Spleen (tissue), 13 donors: ENCODE measurements at places on chromosomes 1 and 21. TPM values are rescaled to one million over a fixed set of nuclear protein-coding genes. Genes with fewer than 3 reads are reported as not detected.

DNA sequence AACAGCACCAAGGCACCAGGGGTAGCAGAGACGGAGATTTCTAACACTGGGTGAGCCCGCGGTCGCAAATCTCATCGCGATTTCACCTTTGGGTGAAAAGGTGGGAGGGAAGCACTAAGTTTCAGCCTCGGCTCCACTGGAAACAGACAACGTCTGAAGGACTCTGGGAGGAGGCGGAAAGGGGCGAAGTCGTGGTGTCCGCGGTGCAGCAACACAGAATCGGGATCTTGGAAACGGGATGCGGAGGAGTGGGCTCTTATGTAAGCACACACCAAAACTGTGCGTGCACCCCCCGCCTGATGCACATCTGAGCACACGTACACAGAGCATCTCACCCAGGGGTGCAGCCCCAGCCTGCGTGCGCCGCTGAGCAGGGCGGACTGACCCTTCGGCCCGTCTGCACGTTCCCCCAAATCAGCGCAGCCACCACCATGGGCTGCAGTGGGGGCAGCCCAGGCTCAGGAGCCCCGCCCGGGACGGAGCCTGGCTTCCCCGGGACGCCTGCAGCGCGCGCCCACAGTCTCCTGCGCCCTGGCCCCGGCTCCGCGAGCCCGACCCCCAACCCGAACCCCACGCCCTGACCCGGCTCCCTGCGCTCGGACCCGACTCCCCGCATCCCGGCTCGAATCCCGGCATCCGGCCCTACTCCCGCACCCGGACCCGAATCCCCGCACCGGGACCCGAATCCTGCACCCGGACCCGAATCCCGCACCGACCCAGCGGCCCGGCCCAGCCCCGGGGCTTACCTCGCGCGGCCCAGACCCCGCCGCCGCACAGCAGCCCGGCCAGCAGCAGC is 670 bp downstream of the CLSTN1 start:
- DNase-seq = peak; percentile 84

Gene MSH4
- 0.37 TPM for total RNA-seq

DNA sequence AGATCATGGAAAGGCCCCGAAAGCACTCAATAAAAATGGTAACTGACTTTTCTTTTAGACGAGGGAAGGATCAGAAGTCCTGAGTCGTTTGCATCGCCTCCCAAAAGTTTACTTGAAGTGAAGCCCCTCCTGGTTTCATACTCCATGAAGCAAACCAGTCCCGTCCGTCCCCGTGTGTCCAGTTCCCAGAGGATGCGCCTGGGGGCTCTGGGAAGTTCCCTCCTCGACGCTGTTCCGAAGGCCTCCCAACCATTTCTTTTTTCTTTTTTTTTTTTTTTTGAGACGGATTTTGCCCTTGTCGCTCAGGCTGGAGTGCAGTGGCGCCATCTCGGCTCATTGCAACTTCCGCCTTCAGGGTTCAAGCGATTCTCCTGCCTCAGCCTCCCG is 661 bp upstream of the OSCP1 start:
- peak; percentile 62 for DNase-seq

Gene SAMD13
- 0.72 TPM for total RNA-seq

Gene AXDND1
- total RNA-seq = not detected

- DNase-seq = no peak
Observed at GRCh38 chr1:231231511-231231910, 9.5 kb upstream of the GNPAT start.

DNA sequence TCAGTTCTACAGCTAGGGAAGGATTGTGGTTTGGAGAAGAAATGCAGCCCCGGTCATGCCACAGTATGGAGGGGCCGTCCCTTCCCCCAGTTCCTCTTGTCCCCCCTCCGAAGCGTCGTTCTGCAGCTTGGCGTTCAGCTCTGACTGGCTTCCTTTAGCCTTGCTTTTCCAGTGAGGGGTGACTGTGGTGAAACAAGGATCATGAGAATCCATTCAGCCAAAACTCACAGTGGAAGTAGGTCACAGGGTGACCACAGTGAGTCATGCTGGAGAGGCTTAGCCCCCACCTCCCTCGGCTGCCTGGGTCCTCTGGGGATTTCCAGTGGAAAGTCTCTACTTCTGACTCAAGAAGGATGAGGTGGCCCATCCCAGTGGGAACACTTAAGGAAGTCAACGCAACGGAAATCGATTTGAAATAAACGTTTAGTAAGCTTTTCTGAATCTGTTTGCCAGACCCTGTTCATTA is 37.3 kb upstream of the COL6A2 start:
- peak; percentile 56 for DNase-seq

- DNase-seq = no peak
Observed at GRCh38 chr21:29385934-29386520, 87.3 kb downstream of the BACH1 start.

Gene KRTAP11-1
- not detected for total RNA-seq

- DNase-seq = no peak
Observed at GRCh38 chr1:108858230-108858950, 1.5 kb upstream of the AKNAD1 start.
